ENCODE measurements at places on chromosomes 16 and 17. TPM values are rescaled to one million over a fixed set of nuclear protein-coding genes. Genes with fewer than 3 reads are reported as not detected.

DNA sequence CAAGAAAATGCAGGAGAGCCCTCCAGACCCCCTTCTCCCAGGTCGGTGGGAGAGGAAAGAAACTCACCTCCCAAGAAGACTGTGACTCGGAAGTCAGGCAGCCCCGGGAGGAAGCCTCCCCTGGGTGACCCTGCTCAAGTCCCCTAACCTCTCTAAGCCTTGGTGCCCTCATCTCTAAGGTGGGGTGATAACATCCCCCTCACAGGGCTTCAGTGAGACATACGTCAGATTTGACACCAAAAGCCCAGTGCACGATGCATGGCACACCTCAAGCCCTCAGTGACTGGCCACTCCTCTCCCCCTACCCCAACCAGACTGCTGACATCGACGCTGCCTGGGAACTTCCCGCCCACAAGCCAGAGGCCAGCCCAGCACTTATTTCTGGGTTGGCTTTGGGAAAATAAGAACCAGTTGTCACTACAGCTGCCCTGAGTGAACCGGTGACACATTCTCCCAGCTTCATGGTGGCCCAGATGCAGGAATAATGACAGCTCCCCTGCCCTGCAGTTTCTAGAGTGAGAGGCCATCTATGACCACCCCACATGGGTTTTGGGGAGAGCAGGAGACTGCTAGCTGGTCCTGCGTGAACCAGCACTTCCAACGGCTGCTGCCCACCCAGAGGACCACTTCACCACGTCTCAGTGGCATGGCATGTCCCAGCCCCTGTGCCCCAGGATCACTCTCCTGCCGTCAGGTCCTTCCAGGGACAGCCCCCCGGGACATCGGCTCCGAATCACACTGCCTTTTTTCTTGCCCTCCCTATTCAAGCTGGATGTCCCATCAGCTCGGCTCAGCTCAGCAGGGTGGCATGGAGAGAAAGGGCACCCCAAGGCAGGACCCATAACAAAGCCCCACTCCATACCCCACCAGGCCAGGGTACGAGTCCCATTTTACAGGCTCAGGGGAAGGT lies 9.5 kb downstream of the KNOP1 start:
- DNase-seq, result no peak

GRCh38 chr17:70987867-70988340 lies 818.6 kb downstream of the KCNJ2 start:
- DNase-seq, result no peak

DNA sequence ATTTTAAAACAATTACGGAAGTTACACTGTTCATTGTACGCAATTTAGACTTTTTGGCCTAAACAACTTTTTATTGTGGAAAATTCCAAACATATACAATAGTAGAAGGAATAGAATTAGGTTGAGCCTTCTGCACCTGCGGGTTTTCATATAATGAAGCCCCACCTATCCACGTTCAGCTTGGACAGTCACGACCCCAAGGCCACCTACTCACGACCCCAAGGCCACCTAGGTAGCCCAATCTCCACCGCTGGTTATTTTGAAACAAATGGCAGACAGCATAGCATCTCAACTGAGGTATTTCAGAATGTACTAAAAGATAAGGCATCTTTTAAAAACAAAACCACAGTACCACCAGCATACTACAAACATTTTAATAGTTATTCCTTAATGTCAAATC lies 631 bp downstream of the NLRC5 start:
- no peak for DNase-seq

Gene ZNF750
- polyA plus RNA-seq, result 1.5 TPM

- no peak for DNase-seq
Observed at GRCh38 chr17:45233423-45233924, 11.8 kb downstream of the FMNL1 start.

GRCh38 chr16:48492133-48492532 lies 106.9 kb upstream of the SIAH1 start:
- DNase-seq, result no peak

DNA sequence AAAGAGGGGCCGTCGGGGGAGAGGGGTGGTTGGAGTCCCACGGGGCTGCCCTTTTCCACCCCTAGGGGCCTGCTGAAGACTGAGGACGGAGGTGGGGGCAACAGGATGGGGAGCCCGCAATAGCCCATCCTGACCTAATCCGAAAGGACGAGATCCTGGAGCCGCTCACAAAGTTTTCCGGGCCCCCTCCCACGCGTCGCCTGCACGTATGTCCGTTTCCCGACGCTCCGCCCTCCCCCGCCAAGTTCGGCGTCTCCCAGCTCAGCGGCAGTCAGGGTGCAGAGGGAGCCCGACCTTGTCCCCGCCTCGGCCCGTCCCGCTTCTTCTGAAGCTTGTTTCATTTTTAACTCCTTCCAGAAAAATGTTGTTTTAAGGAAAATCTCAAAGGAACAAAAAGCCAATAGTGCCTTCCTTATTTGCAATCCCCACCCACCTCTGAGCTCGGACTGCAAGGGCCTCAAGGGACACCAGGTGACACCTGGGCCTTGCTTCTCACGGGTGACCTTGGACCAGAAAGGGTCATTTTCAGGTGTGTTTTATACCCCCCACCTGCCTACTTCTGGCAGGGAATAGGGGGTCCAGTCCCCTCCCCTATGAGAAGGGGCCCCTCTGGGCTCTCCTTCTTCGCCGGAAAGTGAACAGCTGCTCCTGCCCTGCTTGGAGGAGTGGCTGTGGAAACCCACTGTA lies 3.4 kb upstream of the ZNF423 start:
- no peak for DNase-seq

- DNase-seq, result no peak
Observed at GRCh38 chr17:60387666-60388065, 4.3 kb downstream of the USP32 start.

Gene AATK
- 3.9 TPM for polyA plus RNA-seq

GRCh38 chr16:6969594-6969993 lies 363.1 kb upstream of the RBFOX1 start:
- DNase-seq, result no peak

Gene CACNA1H
- polyA plus RNA-seq, result 17.0 TPM

DNA sequence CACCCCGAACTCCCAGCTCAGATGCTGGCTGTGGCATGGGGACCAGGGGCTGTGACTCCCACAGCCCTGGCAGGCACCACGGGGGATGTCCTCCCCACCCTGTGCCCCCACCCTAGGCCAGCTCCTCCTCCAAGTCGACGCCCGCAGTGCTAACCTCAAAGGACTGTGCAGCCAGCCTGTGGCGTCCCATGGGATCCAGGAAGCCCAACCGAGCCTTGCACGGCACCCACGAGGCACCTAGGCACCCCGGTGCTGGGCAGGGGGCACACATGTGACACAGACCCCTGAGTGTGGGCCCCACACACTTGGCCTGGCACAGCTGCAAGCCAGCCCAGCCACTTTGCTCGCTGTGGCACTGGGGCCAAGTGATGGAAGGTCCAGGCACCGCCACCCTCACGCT lies 3.9 kb downstream of the GCGR start:
- no peak for DNase-seq

- DNase-seq, result no peak
Observed at GRCh38 chr17:17401271-17401781, 75.5 kb upstream of the MED9 start.

Gene ASIC2
- polyA plus RNA-seq, result 2.5 TPM

- DNase-seq, result no peak
Observed at GRCh38 chr17:27569257-27569722, 61.7 kb upstream of the LGALS9 start.

DNA sequence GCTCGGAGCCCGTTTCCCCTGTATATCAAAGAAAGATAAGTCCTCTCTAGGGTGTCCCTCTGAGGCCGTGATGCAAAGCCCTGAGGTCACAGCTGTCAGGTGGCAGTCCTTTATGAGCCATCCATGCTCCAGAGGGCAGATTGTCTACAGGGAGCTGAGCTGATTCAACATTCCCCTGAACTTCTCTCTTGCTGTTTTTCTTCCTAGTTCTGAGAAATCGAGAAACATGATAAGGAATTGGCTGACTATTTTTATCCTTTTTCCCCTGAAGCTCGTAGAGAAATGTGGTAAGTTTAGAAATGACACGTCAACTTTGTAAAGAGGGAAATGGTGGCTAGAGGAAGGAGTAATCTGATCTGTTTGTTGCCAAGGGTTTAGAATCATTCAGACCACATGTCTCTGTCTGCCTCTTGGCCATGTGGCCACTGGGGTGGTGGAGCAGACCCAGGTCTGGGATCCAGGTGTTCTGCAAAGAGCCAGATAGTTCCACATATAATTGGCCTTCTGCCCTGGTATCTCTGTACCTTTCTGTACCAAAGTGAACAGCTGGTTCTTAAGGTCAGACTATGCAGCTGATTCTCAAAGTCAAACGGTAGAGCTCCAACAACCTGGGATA lies 3.5 kb downstream of the CTNS start:
- DNase-seq, result no peak

Gene PPP1R1B
- polyA plus RNA-seq, result 15.2 TPM

GRCh38 chr16:58211245-58211644 lies 13.3 kb upstream of the CSNK2A2 start:
- DNase-seq, result no peak

GRCh38 chr17:20966870-20967269 lies 75.9 kb downstream of the USP22 start:
- DNase-seq, result no peak

- DNase-seq, result no peak
Observed at GRCh38 chr17:50899005-50899460, 32.9 kb upstream of the TOB1 start.

- DNase-seq, result no peak
Observed at GRCh38 chr17:69144331-69145255, 2.9 kb upstream of the ABCA6 start.

Gene NEUROD2
- polyA plus RNA-seq, result 0.08 TPM

- no peak for DNase-seq
Observed at GRCh38 chr17:77193653-77194052, 52.9 kb downstream of the SEC14L1 start.

Gene C16orf95
- polyA plus RNA-seq, result 5.6 TPM

- DNase-seq, result no peak
Observed at GRCh38 chr17:3544365-3544764, 13.2 kb downstream of the TRPV3 start.

- no peak for DNase-seq
Observed at GRCh38 chr17:5545051-5545987, 39.0 kb downstream of the NLRP1 start.

Gene SMTNL2
- 57.5 TPM for polyA plus RNA-seq

DNA sequence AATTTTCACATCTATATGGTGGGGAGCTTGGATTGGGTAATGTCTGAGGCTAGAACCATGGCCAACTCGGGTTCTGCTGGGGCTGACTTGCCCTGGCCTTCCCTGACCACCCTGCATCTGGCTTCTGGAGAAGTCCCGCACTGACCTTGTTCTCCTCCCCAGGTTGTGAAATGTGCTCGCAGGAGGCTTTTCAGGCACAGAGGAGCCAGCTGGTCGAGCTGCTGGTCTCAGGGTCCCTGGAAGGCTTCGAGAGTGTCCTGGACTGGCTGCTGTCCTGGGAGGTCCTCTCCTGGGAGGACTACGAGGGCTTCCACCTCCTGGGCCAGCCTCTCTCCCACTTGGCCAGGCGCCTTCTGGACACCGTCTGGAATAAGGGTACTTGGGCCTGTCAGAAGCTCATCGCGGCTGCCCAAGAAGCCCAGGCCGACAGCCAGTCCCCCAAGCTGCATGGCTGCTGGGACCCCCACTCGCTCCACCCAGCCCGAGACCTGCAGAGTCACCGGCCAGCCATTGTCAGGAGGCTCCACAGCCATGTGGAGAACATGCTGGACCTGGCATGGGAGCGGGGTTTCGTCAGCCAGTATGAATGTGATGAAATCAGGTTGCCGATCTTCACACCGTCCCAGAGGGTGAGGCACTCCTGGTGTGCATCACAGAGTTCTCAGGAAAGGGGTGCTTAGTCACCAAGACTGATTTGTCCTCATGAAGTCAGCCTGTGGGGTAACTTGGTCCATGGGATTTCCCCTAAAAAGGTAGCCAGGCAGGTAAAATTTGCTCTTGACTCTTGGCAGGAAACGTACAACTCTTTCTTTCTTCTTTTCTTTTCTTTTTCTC lies 6.1 kb downstream of the NOD2 start:
- no peak for DNase-seq

GRCh38 chr16:55203570-55203969 lies 120.4 kb upstream of the IRX6 start:
- DNase-seq, result no peak

- DNase-seq, result no peak
Observed at GRCh38 chr16:67165121-67166078, 855 bp downstream of the HSF4 start.

- peak; percentile 46 for DNase-seq
Observed at GRCh38 chr17:64773836-64774761, 112.0 kb upstream of the SMURF2 start.
